ENCODE measurements at places on chromosomes 13 and 19.

- DNase-seq, result no peak
These were observed 14.1 kb downstream of the SHANK1 start for GRCh38 chr19:50705422-50706019.

GRCh38 chr19:3440082-3440481 lies 40.2 kb downstream of the SMIM24 start:
- peak; percentile 56 for DNase-seq

DNA sequence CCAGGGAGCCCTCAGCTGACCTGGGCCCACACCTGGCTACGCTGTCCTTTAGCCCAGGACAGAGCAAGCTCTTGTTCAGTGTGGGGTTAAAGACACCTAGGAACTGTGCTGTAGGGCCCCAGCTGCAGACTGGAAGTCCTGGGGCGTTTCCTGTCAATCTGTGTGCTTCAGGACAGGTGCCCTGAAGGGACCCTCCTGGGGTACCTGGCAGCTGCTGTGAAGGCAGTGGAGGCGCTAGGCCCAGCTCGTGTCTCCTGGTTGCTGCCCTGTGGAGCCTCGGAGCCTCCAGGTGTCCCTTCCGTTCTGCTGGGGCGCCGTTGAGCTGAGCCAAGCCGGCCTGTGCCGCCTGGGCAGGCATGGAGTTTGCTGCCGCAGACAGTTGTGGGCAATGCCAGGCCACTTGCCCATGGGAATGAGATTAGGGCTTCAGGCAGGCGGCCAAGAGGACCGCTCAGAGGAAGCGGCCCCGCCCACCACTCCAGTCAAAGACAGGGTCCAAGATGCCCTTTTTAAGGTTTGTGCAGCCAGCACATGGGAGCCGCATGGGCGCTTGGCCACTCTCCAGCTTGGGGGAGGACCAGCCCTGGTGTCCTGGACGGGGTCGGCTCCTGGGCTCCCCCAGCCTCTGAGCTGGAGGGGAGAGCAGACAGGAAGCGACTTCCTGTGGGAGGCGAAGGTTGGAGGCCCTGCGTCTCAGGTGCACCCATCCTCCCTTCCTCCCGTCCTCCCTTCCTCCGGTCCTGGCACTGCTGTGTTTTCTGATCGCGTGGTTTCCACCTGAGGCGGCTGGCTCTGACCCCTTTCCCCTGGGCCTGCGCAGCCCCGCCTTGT lies 4.0 kb downstream of the PTBP1 start:
- DNase-seq, result no peak

GRCh38 chr19:17127671-17128070 lies 52.1 kb downstream of the MYO9B start:
- DNase-seq, result no peak

DNA sequence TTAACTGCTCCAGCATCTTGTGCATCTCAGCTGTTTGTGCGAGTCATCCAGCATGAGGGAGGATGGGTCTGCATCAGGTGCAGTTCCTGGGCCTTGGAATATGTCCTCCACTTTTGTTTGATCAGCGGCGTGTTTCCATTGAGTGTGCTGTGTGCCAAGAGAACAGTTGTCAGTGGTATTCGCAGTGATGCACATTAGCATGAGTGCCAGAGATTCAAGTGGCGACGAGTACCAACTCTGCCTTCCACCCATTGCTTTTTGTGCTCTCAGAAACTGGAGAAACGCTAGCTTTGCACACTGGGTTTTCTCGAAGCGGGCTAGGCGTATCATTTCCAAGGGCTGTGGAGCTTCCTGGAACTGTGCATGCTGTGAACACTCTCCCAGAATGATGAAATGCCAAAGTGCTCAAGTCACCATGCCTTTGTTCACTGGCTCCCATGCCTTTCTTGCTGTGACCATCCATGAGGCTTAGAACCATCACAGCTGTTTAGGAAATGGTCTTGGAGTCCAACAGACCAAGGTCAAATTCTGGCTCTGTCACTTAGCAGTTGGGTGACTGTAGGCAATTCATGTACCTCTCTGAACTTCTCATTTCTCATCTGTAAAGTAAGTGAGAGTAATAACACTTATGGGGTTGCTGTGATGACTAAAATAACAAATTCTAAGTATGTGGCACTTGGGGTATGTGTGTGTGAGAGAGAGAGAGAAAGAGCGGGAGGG lies 18.4 kb downstream of the LRCH1 start:
- no peak for DNase-seq
